ENCODE measurements at places on chromosomes 5 and 9.

DNA sequence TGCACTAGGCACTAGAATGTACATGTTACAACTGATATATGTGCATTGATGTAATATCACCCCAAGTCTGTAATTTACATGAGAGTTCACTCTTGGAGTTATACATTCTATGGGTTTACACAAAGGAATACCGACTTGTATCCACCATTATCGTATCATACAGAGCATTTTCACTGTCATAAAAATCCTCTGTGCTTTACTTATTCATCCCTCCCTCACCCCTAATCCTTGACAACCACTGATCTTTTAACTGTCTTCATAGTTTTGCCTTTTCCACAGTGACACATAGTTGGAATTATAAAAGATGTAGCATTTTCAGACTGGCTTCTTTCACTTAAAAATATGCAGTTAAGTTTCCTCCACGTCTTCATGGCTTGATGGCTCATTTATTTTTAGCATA, 11.1 kb upstream of the RFK start:
- no peak for DNase-seq

DNA sequence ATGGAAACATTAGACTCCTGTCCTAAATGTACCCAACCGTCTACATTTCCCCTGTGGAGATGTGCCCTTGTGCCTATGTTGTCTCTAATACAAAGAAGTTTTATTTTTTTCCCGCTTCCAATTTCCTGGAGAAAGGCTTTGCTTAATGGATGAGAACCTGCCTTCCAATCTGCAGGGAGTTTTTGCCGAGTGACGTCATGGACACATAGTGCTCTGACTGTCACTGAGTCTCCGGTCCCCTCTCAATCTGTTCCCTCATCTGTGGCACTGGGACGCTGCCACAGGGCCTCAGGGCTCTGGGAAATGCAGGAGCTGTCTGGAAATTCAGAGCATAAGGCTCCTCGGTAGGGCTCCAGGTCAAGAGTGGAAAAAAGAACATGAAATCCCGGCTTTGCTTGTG, 144.8 kb downstream of the PDZD2 start:
- DNase-seq: no peak

- DNase-seq: peak; percentile 92
Measured at GRCh38 chr5:175796536-175797499, 74.6 kb upstream of the CPLX2 start.

- DNase-seq: peak; percentile 98
Measured at GRCh38 chr5:125326150-125326510, 579.7 kb upstream of the ZNF608 start.

DNA sequence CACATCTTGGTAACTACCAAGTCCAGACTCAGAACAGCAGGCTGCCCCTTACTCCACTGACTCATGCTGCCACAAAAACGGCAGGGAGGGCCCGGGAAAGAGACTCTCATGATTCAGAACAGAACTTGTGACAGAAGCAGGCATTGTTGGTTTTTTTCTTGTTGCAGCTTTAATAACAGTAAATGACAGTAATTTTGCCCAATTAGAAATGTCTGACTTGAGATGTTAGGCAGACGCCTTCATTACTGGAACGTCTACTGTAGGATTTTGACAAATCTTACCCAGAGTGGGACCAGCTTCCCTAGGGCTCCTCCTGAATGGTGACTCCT, 77.9 kb downstream of the SEMA5A start:
- peak; percentile 61 for DNase-seq

DNA sequence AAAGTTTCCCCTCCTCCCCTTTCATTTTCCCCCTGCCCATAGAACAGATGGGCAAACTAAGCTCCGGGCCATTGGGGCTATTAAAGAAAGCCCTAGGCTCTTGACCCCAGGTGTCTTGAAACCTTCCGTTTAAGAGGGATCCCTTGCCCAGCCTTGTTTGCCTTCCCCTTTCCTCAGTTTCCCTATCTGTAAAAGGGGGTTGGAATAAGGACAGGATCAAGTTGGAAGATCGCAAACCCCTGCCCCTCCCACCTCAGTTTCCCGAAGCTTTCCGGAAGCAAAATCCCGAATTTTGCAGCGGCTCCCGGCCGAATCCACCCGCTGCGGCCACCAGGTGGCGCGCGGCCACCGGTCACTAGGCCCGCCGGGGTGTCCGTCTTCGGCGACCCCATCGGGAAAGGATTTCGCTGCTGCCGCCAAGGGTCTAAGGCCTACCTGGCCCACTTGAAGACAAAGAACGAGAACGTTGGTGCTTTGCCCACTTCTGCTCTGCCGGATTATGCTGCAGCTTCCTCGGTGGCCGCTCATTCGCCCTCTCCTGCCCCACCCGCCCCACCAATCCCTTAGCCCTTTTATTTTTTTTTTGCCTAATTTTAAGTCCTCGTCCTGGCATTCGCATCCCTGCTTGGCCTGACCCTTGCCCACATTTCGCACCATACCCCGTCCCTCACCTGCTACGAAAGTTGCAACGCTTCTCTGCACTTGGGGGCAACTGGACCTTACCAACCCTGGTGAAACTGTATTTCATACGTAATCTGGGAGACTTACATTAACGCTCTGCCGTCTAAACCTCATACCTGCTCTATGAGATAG, 962 bp upstream of the NR6A1 start:
- peak; percentile 87 for DNase-seq

GRCh38 chr9:113641100-113641885, 177.8 kb downstream of the RGS3 start:
- DNase-seq: no peak

- no peak for DNase-seq
Measured at GRCh38 chr9:107547772-107548297, 58.3 kb upstream of the KLF4 start.

DNA sequence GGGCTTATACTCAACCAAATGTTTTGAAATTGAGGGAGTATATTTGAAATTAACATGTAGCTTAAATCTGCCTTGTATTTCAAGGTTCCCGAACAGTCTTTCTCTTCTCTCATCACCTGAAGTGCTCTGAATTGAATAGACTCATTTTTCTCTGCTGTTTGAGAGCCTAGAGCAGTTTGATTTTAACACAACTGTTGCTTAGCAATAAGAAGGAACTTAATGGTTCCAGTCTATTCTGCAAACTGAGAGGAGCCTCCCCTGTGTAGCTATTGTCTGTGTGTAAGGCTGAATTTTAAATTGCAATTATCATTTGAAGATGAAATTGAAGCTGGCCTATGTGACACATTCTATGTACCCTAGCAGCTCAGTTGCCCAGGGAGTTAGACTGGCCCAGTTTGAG, 87.1 kb upstream of the CKMT2 start:
- peak; percentile 30 for DNase-seq

- DNase-seq: peak; percentile 17
Measured at GRCh38 chr9:113506090-113506589, 42.6 kb downstream of the RGS3 start.
